Spinal cord (tissue), 10 donors: ENCODE measurements at places on chromosomes 3 and 15.

- no peak for DNase-seq
Measured at GRCh38 chr3:134649106-134649705, 1.6 kb downstream of the KY start.

DNA sequence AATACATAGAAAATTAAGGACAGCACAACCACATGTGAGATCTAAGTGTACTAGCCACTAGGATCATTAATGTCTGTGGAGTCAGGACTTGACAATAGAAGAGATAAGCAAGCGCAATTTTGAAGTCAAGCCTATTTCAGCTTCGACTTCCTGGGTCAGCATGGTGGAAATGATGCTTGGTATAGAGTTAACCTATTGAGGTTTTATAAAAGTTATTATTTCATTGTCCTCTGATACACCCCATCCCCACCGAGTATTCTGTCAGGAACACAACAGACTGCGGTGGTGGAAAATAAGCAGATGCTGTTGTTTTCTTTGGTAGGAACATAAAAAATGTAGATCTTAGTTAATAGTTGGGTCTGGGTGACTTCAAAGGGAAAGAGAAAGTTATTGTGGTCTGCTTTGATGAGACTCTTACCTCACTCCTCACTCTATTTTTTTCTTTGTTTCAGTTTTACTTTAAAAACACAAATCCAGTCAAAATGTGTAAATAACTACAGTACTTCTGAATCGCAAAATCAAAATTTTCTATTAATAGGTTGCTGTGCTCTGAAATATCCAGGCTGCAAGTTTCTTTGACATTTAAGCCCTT is 82.1 kb downstream of the IL5RA start:
- no peak for DNase-seq

- DNase-seq, result no peak
Measured at GRCh38 chr3:136390574-136390973, 140.4 kb downstream of the PCCB start.

- no peak for DNase-seq
Measured at GRCh38 chr3:197298945-197299854, 788 bp upstream of the DLG1 start.

- DNase-seq, result no peak
Measured at GRCh38 chr15:78415284-78415683, 22.7 kb upstream of the IREB2 start.

DNA sequence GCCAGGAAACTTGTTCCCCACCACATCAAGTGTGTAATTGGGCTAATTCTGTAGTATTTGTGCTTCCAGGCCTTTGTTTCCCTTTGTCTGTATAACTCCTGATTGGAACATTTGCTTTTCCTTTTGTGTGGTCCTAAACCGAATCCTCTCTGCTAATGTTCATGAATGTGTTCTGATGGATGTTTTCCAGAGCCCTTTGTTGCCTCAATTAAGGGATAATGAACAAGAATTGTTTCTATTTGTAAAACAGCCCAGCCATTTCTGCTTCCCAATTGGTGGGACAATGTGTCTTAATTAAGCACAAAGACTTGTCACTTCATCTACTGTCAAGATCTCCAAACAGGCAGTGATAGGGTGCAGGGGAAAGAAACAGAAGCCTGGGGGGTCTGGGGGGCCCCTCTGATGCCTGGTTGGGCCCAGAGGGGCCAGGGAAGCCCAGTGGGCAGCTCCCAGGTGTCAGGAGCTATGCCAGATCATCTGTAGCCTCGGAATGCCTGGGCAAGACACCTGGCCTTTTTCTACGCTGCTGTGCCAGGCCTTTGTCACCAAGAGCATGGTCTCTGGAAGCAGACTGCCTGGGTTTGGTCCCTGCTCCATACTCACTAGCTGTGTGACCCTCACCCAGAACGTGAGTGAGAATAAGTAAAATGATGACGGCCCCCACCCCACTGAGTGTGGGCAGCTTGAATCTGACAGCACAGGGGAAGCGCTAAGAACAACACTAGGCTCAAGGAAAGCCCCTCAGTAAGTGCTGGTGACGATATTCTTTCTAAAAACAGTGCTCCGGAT is 116.6 kb upstream of the PRR20G start:
- DNase-seq, result no peak

- DNase-seq, result no peak
Measured at GRCh38 chr15:38698254-38698653, 133.6 kb upstream of the RASGRP1 start.

- no peak for DNase-seq
Measured at GRCh38 chr15:35876762-35877161, 330.8 kb upstream of the DPH6 start.

- no peak for DNase-seq
Measured at GRCh38 chr3:46947981-46948791, 28.4 kb downstream of the CCDC12 start.

- no peak for DNase-seq
Measured at GRCh38 chr3:82130046-82130445, 368.6 kb upstream of the GBE1 start.

- DNase-seq, result no peak
Measured at GRCh38 chr3:116442331-116443021, 2.8 kb downstream of the LSAMP start.

GRCh38 chr3:174191380-174191779 is 667.8 kb upstream of the NAALADL2 start:
- no peak for DNase-seq
